ENCODE measurements at places on chromosomes 3 and 15.

GRCh38 chr3:115217678-115218451 is 70.8 kb upstream of the ZBTB20 start:
- no peak for DNase-seq

DNA sequence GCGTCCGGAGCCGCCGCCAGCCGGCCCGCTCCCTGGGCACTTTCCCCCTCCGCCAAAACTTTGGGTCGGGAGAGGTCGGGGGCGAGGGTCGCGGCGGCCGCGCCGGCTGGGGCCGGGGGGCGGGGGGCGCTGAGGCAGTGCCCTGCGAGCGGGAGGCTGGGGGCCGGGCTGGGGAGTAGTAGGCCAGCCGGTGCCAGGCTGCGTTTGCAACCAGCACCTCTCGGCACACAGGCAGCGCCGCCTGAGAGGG is 452 bp downstream of the BBX start:
- no peak for DNase-seq

GRCh38 chr15:45203182-45203581 is 15.4 kb upstream of the SHF start:
- DNase-seq, result no peak

DNA sequence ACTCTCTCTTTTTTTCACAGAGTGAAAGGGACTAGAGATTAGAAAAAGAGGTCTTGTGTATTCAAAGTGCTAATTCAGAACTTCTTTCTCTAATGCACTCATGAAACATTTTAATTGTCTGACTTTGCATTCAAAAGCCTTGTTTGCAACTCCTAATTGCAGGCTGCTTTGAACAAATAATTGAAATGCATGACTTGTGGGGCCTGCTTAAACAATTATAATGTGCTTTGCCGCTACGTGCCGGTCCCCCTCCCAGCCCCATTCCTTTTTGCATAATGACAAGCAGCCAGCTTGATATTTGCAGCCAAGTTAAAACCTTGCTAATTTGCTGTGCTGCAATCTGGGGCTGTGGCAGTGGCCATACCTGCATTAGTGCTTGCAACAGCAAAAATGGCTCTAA is 114.5 kb downstream of the FOXB1 start:
- DNase-seq, result no peak

DNA sequence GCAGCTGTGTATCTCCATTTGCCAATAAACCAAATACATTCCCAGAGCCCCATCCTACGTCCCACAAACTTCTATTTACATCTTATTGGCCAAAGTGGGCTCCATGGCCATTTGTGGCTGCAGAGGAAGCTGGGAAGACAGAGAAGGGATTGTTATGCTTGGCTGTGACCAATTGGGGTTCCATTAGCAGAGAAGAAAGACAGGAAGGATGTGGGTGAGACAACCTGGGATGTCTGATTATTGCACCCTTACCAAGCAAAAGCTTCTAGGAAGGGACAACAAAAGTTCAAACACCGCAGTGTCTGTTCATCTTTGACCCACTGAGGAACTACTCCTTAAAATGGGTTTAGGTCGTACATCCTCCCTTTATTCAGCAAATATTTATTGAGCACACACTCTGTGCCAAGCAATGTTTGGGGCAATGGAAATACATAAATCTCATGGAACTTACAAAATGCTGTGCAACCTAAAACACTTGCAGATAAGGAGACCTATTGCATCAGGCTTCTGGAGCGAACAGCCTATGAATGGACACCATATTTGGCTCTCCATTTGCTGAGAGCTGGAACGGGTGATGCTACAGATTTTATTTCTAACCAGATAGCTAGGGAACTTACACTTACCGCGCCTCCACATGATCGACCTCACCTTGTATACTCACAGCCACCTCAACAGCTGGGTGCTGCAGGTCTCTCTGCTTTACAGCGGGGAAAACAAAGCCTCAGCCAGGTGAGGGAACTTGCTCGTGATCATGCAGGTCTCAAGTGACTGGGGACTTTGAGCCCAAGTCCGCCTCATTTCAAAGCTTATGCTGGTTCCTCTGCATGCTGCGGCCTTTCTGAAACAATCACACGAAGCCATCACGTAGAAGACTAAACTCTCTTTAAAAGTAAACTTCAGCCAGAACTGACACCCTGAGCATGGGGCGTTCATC is 21.4 kb upstream of the NR2E3 start:
- no peak for DNase-seq

- DNase-seq, result no peak
These were observed 123.7 kb upstream of the IGSF10 start for GRCh38 chr3:151584566-151584965.

DNA sequence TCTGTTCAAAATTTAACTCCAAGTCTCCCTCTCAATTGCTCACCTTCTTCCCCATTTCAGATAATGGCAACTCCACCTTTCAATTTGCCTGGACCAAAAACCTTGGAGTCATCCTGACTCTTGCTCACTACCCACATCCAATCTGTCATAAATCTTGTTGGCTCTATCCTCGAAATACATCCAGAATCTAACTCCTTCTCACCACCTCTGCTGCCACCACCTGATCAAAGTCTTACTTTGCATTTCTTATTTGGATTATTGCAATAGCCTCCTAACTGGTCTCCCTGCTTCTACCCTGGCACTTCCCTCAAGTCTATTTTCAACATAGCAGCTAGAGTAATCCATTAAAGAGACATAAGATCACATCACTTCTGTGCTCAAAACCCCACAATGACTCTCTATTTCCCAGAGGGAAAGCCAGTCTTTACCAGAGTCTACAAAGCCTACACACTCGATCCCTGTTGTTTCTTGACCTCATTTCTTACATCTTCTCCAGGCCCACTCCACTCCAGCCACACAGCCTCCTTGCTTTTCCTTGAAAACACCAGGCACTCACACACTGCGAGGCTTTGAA is 86.6 kb downstream of the GPR156 start:
- DNase-seq, result no peak

DNA sequence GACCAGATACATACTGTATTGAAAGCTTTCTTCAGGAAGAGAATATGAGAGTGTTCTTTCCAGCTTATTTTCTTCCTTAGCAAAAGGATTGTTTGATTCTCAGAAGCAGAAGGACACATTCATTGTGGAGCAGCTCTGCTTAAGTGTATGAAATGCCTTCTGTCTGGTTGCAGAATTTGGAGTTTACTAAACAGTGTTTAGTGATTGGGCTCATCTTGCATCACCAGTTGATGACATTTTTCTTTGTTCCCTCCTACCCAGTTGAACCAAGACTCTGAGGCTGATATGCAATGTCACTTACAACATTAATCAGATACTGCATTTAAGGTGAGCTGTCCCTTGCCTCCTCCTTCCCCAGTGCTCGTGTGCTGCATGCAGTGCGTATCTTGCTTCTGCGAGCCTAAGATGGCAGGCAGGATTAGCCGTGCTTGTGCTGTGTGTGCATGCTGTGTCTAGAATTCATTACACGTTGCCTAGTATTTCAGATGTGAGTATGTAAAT is 18.4 kb downstream of the ZBTB38 start:
- no peak for DNase-seq

Measured in chondrocyte (in vitro differentiated cells).